ENCODE measurements at places on chromosomes 13 and 19.

- DNase-seq = no peak
These were observed 655 bp upstream of the S1PR5 start for GRCh38 chr19:10517760-10518443.

- no peak for DNase-seq
These were observed 3.2 kb upstream of the ISYNA1 start for GRCh38 chr19:18440936-18441803.

DNA sequence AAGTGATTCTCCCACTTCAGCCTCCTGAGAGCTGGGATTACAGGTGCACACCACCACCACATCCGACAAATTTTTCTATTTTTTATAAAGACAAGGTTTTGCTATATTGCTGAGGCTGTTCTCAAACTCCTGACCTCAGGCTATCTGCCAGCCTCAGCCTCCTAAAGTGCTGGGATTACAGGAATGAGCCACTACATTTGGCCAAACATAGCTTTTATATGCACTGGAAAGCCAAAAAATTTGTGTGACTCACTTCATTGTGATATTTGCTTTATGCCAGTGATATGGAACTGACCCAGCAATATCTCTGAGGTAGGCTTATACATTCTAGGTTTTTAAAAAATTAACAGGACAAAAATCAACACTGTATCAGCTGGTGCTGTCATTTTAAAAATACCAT, 26.8 kb upstream of the ACOD1 start:
- no peak for DNase-seq

DNA sequence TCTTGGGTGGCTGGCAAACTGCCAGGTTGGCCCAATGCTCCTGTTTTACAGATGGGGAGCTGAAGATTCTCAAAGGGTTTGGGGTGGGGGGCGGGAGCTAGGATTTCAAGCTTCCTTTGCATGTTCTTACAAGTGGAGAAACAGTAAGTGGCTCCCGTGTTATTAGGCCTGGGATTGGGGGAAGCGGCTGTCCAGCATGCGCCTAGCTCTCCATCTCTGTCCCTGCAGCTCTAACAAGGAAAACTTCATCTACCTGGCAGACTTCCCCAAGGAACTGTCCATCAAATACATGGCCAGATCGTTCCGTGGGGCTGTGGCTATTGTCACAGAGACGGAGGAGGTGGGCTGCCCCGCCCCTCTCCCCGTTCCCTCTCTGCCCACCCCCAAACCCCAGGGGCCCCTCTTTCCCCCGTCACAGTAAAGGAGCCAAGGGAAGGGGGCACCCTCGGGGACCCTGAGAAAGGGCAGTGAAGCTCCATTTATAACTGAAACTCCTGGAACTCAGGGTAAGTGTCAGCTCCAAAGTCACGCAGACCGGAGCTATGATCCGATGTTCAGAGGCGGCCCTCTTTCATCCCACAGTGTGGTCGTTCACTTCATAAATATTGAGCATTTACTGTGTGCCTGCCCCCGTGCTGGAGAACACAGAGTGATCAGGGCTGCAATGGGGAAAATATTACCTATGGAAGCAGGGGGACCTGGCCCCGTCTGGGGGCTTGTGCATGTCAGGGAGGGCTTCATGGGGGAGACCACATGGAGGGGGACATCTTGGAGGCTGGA, 14.9 kb upstream of the PSMD8 start:
- no peak for DNase-seq

- DNase-seq = no peak
These were observed 6.4 kb downstream of the ZNF350 start for GRCh38 chr19:51980116-51980736.

- DNase-seq = no peak
These were observed 4.2 kb downstream of the PRR12 start for GRCh38 chr19:49594993-49595818.

GRCh38 chr13:27792393-27793218, at the start of gene GSX1:
GSX1 (plus strand) TSS chr13:27792483; CDS start chr13:27792691, 208 bp downstream.
- peak; percentile 19 for DNase-seq

GRCh38 chr13:72552731-72553130, 174.7 kb downstream of the MZT1 start:
- no peak for DNase-seq

Data from CD4-positive, alpha-beta T cell treated with Interleukin-12 subunit alpha and Interleukin-12 subunit beta, for 1 hour (primary cell).